ENCODE measurements at places on chromosomes 6 and 20.

DNA sequence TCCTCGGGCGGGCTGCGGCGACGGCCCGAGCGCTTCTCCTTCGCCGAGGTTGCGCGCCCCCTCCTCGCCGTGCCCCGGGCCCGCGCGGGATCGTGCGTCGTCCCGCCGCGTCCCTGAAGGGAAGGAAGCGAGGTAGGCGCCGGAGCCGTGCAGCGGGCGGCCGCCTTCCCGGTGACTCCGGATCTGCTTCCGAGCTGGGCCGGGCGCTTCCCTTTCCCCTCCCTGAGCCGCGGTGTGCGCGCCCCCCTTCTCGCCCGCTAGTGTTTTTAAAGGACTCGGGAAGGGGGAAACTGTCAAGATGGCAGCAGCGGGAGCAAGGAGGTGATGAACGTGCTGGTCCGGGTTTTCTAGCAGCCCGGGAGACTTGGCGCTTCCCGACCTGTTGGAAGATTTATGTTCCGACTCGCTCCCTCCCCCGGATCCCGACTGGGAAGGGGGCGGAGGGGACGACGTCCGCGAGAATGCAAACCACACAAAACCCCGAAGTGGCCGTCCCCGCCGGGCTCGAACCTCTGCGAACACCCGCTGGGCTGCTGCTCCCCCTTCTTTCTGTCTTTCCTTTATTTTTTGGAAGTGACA, 744 bp upstream of the FOXO3 start:
- DNase-seq: peak; percentile 81

DNA sequence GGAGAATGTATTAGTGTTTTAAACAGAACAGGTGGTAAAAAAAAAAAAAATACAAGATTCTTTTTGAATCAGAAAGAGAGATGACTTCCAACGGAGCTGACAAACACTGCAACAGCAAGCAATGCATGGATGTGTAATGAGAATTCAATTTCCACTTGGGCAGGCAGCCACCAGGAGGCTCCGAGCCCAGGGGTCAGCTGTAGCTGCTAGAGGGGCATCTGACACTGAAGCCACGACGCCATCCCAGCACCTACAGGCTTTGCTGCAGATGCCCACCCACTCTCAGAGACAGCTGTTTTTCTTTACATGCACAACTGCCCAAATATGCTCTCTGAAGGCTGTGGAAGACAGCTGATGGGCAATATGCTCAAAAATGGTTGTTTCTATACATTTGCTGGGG, 75.4 kb downstream of the ELOVL5 start:
- no peak for DNase-seq

- DNase-seq: no peak
Observed at GRCh38 chr20:18984238-18985200, 170.9 kb downstream of the SCP2D1 start.

- no peak for DNase-seq
Observed at GRCh38 chr6:116741571-116741970, 23.9 kb downstream of the FAM162B start.

GRCh38 chr6:169805242-169805838, 53.9 kb downstream of the ERMARD start:
- no peak for DNase-seq

DNA sequence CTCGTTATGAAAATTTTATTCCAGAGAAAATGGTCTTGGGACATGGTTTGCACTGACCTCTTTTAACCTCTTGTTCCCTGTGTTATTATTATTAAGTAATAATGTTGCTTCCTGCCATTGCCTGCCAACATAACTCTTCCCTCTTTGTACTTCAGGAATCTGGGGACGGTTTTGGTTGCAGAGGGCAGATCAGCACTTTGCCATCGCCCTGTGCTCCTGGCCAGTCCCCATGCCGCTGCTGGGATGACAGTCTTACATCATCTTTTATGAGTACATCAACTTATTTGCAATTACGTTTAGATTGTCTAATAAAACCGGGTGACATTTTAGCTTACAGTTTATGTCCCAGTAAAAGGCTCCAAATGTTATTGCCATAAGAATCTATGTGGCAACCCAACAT, 157.2 kb downstream of the CDH26 start:
- DNase-seq: no peak

- no peak for DNase-seq
Observed at GRCh38 chr6:157152556-157152955, 170.8 kb downstream of the TMEM242 start.

DNA sequence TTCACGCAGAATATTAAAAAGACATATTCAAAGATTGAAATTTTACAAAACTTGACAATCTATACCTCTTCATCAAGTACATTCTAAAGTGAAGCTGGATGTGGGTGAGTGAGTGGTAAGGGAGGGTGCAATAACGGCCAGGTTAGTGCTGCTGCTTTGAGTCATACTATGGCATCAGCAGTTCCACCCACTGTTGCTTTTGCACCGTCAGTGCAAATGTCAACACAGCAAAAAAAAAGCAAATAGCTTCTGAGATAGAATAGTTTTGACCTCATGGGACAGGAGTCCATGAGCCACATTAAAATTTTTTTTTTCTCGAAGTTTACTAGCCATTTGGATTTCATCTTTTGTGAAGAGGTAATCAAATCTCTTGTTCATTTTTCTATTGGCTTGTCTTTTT, 31.8 kb downstream of the PSMF1 start:
- DNase-seq: peak; percentile 34

DNA sequence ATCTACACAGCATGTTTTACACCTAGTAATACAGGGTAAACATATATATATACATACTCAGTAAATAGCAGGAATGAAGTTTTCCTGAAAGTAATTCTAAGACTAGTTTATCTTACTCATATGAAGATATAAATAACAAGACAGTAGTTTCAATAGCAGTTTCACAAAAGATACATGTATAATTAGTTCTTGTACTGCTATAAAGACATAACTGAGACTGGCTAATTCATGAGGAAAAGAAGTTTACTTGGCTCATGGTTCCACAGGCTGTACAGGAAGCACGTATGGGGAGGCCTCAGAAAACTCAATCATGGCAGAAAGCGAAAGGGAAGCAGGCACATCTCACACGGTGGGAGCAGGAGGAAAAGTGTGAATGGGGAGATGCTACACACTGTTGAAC, 16.9 kb downstream of the RARS2 start:
- no peak for DNase-seq

DNA sequence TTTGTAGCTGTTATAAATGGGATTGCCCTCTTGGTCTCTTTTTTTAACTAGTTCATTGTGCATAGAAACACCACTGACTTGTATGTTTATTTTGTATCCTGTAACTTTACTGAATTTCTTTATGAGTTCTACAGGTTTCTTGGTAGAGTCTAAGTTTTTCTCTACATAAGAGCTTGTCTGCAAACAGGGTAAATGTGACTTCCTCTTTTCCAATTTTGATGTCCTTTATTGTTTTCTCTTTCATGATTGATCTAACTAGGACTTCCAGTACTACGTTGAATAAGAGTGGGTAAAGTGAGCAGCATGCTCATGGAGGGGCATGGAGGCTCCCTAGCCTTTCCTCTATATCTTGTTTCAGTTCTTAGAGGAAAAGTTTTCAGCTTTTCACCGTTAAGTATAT, 3.0 kb upstream of the WFDC10A start:
- no peak for DNase-seq

DNA sequence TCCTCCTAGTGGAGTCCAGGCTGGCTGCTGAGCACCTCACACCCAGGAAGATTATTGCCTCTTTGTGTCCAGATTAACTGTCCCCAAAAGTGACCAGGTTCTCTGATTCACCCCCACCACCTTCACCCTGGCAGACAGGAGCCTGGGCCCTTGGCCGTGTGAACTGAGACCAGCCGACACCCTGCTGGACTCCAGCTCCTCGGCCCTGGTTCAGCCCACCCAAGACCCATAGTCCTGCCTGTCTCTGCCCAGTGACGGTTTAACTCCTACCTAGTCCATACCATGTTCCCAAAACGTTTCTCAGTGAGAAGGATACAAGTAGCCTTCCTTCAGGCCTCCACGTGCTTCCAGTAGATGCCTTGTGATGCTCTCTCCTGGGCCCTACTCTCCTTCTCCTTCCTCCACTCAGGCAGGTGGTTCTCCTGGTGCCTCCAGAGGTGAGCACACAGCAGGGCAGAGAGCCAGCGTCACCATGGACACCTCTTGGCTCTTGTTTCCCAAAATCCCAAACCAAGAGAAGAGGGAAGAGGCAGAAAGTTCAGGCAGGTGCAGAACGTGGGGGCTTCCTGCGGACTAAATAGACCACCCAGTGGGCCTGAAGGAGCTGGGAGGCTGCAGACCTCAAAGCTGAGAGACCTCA, 134.4 kb upstream of the CST7 start:
- no peak for DNase-seq

GRCh38 chr20:2946988-2947961, 74.0 kb downstream of the PTPRA start:
- peak; percentile 71 for DNase-seq

GRCh38 chr6:52510213-52510562, 66.7 kb downstream of the TRAM2 start:
- no peak for DNase-seq

DNA sequence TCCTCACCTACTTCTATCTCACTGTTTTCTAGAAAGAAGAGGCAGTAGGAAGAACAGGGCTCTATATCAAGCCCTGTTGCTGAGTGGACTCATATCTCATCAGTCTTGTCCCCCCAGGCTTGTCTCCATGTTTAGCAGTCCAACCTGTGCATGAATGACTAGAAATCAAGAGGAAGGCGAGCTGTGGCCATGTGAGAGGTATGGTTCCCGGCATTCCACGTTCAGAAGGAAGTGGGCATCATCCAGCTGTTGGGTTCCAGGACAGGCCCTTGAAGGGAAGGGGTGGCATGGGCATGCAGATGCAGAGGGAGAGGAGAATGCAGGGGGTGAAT, 176.6 kb downstream of the MRPL14 start:
- no peak for DNase-seq

DNA sequence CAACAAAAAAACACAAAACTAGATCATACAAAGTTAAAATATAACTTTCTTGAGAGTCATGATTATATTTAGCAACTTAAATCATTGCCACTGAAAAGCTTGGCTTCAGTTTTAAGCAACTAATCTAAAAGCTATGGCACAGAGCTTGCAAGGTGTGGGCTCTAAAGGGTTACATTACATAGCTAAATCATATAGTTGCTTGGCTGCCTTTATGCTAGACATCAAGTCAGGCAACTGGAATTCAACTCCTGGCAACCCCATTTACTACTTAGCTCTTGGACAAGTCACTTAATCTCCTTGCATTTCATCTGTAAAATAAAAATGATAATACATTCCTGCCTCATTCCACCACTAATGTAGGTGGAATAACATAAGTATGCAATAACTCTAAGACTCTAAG, 40.9 kb upstream of the GCM1 start:
- DNase-seq: peak; percentile 96

- peak; percentile 1 for DNase-seq
Observed at GRCh38 chr6:119713903-119714302, 364.3 kb upstream of the MAN1A1 start.

- DNase-seq: no peak
Observed at GRCh38 chr6:12026120-12026519, 14.0 kb downstream of the HIVEP1 start.

DNA sequence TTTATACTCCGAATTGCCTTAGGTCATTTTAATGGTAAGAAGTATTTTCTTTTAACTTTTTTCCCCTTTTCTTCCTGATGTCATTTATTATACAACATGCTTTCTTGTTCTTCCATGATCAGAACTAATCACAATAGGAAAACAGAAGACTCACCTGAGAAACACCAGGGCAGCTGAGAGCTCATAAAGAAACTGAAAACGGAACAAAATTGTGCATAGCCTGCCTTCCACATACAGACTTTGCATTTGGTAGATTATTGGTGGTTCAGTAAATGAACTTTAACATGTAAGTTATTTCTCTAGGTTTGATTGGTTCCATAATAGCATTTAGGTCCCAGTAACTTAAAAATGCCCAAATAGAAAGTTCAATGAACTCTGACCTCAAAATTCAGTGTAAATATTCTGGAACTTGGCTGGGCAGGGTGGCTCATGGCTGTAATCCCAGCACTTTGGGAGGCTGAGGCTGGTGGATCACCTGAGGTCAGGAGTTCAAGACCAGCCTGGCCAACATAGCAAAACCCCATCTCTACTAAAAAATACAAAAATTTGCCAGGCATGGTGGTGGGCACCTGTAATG, 161.1 kb upstream of the DTNBP1 start:
- no peak for DNase-seq

GRCh38 chr6:108766419-108766818, 81.8 kb upstream of the ARMC2 start:
- DNase-seq: no peak

Measured in fibroblast of lung (primary cell).